ENCODE measurements at places on chromosomes 7 and 10. TPM values are rescaled to one million over a fixed set of nuclear protein-coding genes. Genes with fewer than 3 reads are reported as not detected.

The CHAT gene
- total RNA-seq, result not detected

DNA sequence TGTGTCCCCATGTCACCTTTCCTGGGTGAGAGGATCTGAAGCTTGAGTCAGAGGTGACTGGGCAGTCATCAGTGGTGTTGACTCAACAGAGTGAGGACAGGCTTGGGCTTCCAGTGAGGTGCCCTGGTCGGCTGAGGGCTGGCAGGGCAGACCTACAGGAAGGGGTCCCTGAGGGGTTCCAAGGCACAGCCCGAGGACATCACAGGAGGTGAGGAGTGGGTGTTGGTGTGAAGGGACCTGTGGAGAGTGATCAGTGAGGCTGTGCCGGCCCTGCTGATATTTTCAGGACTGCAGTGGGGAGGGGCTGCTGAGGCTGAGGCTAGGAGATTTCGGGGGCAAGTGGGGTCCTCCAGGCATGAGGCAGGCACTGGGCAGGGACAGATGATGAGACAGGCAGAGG lies 545.5 kb downstream of the TCERG1L start:
- DNase-seq, result no peak

DNA sequence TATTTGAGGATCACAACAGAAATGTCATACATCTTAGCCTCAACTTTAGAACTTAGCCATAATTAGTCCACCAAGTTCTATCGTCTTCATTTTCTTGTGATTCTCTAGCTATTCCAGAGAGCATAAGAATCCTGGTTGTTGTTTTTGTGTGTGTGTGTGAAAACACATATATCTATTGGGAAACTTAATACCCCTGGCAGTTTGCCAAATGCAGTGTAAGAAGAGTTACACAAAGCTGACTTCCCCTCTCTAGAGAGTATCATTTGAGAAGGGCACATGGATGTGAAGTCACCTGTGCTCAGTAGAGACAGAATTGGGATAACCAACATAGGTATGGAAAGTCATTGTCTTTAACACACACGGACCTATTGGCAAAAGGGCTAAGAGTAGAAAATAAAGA lies 19.3 kb downstream of the FOXI2 start:
- no peak for DNase-seq

The IGF2BP3 gene
- total RNA-seq, result not detected

GRCh38 chr7:55546814-55547213 lies 25.5 kb downstream of the VOPP1 start:
- peak; percentile 73 for DNase-seq

- no peak for DNase-seq
These were observed 30.5 kb downstream of the SLC18A2 start for GRCh38 chr10:117271427-117271826.

The FRA10AC1 gene
- 7.3 TPM for total RNA-seq

DNA sequence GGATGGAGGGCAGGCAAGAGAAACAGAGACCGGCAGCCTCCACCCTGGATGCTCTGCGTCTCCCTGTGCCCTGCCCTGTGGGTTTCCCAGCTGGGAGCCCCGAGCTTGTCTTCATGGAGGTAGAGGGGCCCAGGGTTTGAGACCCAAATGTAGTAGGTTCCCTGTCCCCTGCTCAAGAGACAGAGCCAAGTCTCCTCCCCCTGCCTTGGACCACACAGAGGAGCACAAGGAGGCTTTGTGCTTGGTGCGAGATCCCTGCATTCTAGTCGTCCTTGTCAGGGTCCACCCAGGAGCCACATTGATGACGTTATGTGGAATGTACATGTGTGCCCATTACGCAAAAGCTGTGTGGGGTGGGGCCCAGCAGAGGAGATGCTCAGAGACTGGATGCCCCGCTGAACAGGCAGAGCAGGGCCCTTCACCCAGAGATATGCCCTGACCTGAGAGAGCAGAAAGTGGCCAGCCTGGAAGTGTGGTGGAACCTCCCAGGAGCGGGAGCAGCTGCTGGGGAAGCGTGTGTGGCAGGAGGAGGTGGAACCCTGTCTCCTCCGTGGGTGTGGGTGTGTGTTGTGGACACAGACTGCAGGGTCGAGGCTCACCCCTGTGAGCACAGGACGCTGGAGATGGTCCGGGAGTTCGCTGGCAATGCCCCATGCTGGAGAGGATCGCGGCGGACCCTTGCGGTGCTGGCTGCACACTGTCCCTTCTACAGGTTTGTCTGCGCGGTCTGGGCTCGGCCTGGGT lies 39.3 kb downstream of the VWA2 start:
- peak; percentile 86 for DNase-seq

The CTAGE4 gene
- 28.2 TPM for total RNA-seq

GRCh38 chr7:155256761-155257481 lies 40.8 kb upstream of the INSIG1 start:
- no peak for DNase-seq

GRCh38 chr10:24737001-24737400 lies 13.3 kb upstream of the ARHGAP21 start:
- DNase-seq, result no peak

The TMEM176B gene
- 16.6 TPM for total RNA-seq

DNA sequence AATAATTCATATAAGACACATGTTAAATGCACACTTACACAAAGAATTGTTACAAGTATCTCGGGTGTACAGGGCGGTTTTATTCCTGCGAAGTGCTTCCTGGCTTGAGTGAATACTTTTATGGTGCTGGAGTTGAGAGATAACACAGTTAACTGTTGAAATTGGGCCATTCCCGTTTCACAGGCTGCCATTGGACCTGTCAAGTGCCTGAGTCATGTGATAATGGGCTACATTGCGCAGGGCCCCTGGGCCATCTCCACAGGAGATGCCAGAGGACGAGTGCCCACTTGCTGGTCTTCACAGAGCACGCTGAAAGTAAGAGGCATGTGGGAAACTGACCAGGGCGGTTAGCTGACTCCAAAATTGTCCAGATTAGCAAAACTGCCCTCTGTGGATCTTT lies 4.8 kb downstream of the FBH1 start:
- DNase-seq, result no peak

DNA sequence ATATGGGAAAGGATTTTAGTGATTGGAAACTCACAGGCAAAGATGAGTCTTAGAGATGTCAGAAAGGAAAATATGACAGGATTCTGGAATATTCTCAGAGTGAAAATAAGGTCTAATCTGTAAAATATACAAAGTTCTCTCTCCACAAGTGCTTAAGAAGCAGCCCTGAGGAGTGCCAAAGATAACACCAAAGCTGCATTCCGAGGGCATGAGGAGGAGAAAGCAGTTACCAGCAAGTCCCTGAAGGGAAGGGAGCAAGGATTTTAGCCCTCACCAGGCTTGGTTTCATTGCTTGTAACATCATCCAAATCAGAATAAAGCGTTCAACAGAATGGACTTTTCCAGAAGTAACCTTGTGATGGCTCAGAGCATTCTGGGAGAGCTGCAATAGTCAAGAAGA lies 31.4 kb upstream of the DLX6 start:
- no peak for DNase-seq

GRCh38 chr7:156095908-156096539 lies 283.8 kb upstream of the SHH start:
- no peak for DNase-seq

The GSTO2 gene
- 22.0 TPM for total RNA-seq

The TMEM26 gene
- total RNA-seq, result not detected

GRCh38 chr10:78263521-78263988 lies 229.9 kb downstream of the RPS24 start:
- no peak for DNase-seq

GRCh38 chr7:45246339-45246738 lies 88.7 kb downstream of the RAMP3 start:
- DNase-seq, result no peak

GRCh38 chr10:28823501-28824075 lies 146.3 kb downstream of the BAMBI start:
- DNase-seq, result no peak

- no peak for DNase-seq
These were observed 43.6 kb downstream of the GUSB start for GRCh38 chr7:65938336-65938895.

DNA sequence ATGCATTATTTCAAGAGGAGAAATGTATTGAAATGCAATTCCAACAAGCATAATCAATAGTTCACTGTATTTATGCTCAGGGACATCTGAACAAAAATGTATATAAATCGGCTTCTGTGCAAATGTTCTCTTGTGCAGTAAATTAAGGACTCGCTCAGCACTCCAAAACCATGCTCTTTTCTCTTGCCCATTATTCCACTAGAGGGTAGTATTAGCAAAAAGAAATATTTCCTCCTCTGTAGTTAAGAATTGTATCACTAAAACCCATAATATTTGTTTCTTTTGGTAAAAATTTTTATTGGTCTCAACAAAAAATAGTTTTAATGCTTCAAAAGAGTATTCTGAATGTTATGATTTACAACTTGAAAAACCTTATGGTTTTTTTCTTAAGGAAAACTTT lies 803.1 kb downstream of the PCDH15 start:
- no peak for DNase-seq

- no peak for DNase-seq
These were observed 318.4 kb upstream of the KAT6B start for GRCh38 chr10:74507951-74508350.

DNA sequence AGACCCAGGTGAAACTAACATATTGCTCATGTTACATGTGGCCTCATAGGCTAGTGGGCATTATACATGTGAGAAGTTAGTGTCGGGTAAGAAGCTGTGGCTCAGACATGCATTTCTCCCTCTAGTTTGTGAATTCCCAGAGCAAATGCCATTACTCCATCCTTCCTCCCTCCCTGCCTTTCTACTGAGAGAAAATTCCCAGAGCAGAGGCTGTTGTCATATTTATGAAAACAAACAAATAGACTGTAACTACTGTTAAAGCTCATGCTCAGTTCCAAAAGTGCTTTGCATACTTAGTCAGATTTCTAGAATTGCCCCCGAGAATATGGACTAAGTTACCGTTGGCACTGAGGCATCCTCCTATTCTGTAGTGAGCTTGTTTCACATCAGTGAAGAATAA lies 29.0 kb downstream of the ZNRF2 start:
- no peak for DNase-seq

The TBX20 gene
- total RNA-seq, result not detected

The CCDC201 gene
- total RNA-seq, result not detected

- no peak for DNase-seq
These were observed 18.5 kb downstream of the SFTPA1 start for GRCh38 chr10:79628988-79629954.

The CCDC3 gene
- 93.1 TPM for total RNA-seq

DNA sequence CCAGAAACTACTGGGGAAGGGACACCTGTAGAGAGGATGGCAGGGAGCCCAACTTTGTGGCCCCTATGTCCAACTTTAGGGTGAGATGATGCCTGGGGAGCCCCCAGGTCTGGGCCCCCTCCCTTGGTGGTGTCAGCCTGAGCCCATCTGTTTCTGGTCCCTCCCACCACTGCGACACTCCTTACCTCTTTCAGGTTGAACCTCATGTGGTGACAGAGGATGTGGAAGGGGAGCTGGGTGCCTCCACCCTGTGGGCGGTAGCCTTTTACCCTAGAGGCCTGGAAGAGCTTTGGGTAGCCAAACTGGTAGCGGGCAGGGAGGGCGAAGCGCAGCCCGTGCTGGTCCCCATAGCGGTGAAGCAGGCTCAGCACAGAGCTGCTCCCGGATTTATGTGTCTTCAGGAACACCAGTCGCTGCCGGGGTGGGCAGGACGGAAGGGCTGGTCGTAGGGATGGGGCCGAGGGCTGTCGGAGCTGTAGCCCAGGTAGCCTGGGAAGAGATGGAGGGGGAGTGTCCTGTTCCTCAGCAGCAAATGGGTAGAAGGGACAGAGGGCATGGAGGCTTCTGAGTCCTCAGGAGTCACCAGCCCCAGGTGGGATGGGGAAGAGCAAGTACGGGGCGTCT lies 2.0 kb downstream of the GAL3ST4 start:
- no peak for DNase-seq

GRCh38 chr7:74228951-74229900 lies 19.4 kb downstream of the LAT2 start:
- no peak for DNase-seq

The DKK1 gene
- total RNA-seq, result 27.7 TPM

DNA sequence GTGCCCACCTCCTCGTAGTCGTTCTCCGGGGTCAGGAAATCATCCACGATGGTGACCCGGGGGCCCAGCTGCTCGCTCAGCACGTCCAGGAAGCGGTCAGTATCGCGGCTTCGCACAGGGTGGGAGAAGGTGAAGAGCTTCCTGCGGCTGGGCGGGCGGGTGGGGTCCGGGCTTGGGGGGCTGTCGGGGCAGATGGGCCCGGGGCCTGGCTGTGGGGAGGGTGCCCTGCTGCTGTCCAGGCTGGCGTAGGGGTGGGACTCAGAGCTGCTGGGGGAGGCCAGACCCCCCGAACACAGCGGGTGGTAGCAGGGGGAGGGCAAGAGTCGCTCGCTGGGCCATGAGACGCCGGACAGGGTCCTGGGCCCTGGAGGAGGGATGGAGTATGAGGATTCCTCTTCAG lies 42.3 kb downstream of the GRID2IP start:
- DNase-seq, result no peak

- DNase-seq, result no peak
These were observed 2.5 kb upstream of the GPR146 start for GRCh38 chr7:1041551-1042491.

- peak; percentile 72 for DNase-seq
These were observed 55.1 kb upstream of the PPP2R2D start for GRCh38 chr10:131845505-131846239.

- DNase-seq, result no peak
These were observed 85.6 kb downstream of the RNF216 start for GRCh38 chr7:5695727-5696345.

The SERPINE1 gene
- 9.4 TPM for total RNA-seq

The CNPY1 gene
- total RNA-seq, result not detected

DNA sequence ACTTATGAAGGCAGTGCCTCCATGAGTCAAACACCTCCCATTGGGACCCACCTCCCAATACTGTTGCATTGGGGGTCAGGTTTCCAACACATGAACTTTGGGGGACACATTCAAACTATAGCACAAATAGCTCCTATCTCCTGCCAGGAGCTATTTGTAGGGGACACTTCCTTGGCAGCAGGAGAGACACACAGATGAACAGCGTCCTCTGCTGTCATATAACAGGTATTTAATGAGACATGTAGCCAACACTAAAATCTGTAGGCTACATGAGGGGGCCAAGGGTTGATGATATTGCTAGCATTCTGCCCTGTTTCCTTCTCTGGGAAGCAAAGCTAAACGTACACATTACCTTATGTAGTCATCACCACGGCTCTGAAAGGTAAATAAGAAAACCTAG lies 2.6 kb upstream of the GPR26 start:
- no peak for DNase-seq

GRCh38 chr7:132666071-132666773 lies 90.0 kb upstream of the PLXNA4 start:
- no peak for DNase-seq

All from lower leg skin (tissue), 4 donors.